ENCODE measurements at places on chromosomes 4 and X.

DNA sequence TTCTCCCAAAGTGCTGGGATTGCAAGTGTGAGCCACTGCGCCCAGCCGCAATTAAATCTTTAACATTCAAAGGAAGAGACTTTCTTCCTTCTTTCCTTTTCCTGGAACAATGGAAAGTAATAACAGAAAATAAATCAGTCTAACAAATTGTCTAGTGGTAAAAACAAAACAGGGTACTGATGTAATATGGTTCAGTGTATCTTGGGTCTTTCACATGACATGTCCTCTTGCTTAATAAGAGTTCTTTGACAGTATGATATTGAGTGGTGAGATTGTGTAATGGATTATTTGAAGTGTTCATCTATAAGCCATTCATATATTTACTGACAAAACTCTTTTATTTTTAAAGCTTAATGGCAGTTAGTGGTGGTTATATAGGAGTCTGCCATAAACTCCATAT, 256.6 kb downstream of the SPRY1 start:
- no peak for DNase-seq

GRCh38 chr4:19774690-19775256, 476.9 kb upstream of the SLIT2 start:
- no peak for DNase-seq

GRCh38 chrX:82362550-82362949, 1145.5 kb upstream of the POU3F4 start:
- no peak for DNase-seq

GRCh38 chr4:37830640-37831039, 4.2 kb downstream of the PGM2 start:
- no peak for DNase-seq

GRCh38 chr4:84956014-84956413, 10.5 kb downstream of the WDFY3 start:
- no peak for DNase-seq

DNA sequence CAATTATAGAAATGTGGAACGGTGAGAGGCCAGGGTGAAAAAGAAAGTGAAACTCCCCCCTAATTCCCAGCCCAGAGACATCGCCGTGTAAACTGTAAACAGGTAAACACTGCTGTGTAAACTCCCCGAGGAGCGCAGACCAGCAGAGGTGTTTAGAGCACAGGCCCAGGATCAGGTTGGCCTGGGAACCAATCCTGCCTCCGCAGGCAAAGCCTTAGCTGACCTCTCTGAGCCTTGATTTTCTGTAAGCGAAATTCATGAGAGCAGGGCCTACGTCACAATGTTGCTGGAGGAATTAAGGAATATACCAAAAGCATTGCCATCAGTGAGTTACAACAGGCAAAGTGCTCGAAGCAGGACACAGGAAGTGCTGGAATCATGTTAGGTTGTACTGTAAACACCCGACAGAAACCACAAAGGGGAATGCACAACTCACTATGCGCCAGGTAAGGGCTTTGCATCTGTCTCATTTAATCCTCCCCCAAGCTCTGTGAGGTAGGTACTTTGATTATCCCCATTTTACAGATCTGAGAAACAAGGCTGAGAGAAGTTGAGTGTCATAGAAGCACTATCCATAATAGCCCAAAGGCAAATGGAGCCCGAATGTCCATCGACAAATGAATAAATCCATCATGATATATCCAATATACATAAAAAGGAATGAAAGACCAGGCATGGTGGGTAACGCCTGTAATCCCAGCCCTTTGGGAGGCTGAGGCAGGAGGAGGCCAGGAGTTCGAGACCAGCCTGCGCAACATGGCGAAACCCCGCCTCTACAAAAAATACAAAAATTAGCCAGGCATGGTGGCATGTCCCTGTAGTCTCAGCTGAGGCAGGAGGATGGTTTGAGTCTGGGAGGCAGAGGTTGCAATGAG, 30.7 kb upstream of the KIAA0232 start:
- DNase-seq: no peak

- DNase-seq: no peak
Measured at GRCh38 chr4:112896609-112897190, 152.8 kb upstream of the ANK2 start.
